ENCODE measurements at places on chromosomes 3 and 15.

DNA sequence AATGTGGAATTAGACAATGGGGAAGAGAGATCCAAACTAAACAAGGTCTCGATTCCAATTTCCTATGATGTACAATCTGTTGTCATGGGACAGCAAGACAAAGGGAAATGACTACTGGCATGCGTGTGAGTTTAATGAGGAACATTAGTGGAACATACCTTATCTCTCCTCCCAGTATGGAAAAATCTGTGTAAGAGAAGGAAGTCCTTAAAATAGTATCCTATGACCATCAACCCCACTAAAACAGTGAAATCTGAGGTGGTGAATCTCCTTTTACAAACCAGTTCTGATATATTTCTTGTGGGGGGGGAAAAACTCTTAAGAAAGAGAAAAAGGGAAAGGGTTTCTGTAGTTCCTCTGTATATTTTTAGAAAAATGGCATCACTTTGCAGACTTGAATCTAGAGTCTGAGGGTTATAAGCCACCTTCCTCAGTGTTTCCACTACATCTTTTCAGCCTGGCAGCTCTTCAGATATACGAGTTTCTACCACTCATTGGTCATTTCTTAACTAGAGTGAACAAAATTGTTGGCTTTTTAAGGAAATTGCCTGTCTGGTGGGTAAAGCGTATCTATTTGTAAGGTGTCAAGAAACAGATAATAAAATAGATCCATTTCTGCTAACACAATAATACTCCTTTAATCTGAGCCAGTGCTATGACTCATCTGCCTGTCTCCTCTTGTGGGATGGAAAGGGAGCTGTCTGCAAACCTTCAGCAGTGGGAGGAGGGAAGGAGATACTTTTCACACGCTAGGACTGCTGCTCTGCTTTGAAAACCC, 3.0 kb upstream of the TNFAIP8L3 start:
- no peak for DNase-seq

- no peak for DNase-seq
Measured at GRCh38 chr3:166481340-166481739, 644.1 kb upstream of the BCHE start.

DNA sequence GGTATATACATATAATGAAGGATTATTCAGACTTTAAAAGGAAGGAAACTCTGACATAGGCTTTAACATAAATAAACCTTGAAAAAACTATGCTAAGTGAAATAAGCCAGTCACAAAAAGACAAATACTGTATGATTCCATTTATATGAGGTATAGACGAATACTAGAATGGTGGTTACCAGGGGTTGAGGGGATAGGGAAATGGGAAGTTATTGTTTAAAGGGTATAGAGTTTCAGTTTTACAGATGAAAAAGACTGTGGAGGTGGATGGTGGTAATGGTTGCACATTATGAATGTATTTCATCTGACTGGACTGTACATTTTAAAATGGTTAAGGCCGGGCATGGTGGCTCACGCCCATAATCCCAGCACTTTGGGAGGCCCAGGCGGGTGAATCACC, 41.7 kb downstream of the FRMD5 start:
- no peak for DNase-seq

DNA sequence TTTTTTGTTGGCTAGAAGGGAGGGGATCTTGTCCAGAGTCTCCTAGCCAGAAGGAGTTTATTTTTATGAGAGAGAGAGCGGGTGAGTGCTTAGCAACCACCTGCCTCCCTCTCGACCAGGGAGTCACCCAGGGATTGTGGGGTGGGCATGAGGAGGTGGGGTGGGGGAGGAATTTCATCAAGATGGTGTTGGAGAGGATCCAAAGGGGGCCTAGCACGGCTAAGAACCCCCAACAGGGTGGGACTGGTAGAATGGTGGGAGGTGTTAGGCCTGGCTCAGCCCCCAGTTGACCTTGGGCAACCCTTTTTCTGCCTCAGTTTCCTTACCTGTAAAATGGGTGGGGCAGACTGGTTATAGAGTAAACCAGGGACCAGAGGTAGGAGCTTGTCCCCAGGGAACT, 1.8 kb downstream of the SLC6A6 start:
- DNase-seq, result no peak

- peak; percentile 1 for DNase-seq
Measured at GRCh38 chr15:48040166-48040817, 80.5 kb upstream of the SLC24A5 start.

GRCh38 chr3:141875893-141876380, 506 bp upstream of the ATP1B3 start:
- peak; percentile 74 for DNase-seq

DNA sequence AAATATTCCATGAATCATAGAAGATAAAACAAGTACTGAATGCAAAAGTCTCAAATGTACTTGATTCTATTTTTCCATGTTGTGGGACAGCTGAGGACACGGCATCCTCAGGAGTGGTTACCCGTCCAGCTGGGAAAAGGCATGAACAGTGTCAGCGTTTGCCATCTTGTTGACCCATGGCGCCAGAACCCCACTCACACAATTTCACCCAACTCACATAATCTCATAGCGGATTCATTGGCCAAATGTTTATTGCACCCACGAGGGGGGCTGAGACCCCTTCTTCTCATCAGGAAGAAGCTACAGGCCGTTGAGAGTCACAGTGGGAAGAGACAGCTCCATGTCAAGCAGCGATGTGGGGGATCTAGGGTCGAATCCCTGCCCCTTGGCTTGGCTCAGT, 72.9 kb downstream of the OCA2 start:
- DNase-seq, result no peak

DNA sequence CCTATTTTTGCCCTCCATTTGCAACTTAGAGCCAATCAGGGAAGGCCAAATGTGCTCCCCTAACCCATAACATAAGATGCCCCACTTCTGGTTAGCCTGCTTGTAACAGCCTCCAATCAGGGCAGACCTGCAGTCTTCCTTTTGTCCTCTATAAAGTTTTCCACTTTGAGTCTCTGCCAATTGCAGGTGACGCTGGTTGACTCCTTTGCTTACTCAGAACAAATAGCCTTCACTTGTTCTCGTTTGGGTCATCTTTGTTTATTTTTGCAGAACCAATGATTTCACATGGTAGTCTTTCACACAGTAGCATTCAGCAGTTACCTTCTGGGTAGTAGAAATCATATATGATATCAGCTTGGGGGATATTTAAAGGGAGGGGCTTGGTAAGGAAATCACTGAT, 225.6 kb downstream of the MINAR1 start:
- no peak for DNase-seq

DNA sequence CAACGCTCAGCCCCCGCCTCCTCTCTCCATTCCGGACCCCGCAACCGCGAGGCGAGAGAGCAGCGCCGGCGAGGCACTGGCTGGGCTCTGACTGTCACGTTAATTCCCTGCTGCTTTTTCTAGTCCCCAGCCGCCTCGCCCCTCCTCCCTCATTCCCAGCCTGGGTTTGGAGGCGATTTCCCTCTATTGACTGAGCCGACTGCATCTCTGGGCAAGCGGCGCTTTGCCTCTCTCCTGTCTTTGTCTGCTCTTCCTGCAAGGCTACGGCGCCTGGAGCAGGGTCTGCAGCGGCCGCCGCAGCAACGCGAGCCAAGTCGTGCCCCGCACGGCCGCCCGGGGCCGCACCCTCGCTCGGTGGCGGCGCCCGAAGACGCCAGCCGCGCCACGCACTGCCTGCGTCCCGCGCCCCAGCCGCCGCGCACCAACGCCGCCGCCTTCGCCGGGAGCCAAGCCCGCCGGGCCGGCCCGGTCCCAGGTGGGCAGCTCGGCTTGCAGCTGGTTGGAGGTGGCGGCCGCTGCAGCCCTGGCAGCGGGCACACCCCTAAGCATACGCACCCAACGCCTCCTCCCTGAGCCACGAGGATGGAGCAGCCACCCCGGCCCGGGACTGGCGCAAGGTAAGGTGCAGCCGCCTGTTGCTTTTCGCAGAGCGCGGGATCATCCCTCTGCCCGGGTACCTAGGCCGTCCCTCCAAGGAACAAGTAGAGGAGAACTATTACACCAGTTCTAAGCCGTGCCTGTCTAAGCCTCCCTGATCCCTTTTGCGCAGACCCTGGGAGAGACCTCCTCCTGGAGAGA, at the start of gene LRRC3B:
LRRC3B (plus strand) TSS at position 152 of the 798 bp plus-strand sequence. CDS start 86,901 bp downstream, outside the sequence.
- no peak for DNase-seq

DNA sequence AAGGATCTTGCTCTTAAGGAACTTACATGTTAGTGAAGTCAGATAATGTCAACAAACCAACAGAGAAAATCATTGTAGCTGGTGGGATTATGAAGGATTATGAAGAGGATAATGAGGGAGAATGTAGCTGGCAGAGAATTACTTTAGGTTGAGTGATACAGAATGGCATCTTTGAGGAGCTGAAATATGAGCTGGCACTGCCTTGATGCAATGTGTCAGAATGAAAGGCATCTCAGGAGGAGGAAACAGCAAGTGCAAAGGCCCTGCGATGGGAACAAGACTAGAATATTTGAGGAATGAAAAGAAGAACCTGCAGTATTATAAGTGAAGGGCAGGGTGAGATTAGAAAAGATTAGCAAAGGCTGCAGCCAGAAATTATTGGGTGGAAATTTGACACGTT, 237.2 kb upstream of the ADAMTS9 start:
- no peak for DNase-seq

- DNase-seq, result no peak
Measured at GRCh38 chr3:72496051-72496670, 352.1 kb downstream of the SHQ1 start.

GRCh38 chr15:37083610-37084009, 16.7 kb downstream of the MEIS2 start:
- no peak for DNase-seq

- peak; percentile 63 for DNase-seq
Measured at GRCh38 chr15:62344806-62345539, 179.9 kb upstream of the C2CD4B start.

- no peak for DNase-seq
Measured at GRCh38 chr3:102478160-102478559, 43.3 kb downstream of the ZPLD1 start.

GRCh38 chr3:82044930-82045705, 283.7 kb upstream of the GBE1 start:
- no peak for DNase-seq

GRCh38 chr15:54605556-54605955, 591.2 kb downstream of the RSL24D1 start:
- no peak for DNase-seq

- DNase-seq, result no peak
Measured at GRCh38 chr3:8767256-8767666, 2.2 kb downstream of the OXTR start.

DNA sequence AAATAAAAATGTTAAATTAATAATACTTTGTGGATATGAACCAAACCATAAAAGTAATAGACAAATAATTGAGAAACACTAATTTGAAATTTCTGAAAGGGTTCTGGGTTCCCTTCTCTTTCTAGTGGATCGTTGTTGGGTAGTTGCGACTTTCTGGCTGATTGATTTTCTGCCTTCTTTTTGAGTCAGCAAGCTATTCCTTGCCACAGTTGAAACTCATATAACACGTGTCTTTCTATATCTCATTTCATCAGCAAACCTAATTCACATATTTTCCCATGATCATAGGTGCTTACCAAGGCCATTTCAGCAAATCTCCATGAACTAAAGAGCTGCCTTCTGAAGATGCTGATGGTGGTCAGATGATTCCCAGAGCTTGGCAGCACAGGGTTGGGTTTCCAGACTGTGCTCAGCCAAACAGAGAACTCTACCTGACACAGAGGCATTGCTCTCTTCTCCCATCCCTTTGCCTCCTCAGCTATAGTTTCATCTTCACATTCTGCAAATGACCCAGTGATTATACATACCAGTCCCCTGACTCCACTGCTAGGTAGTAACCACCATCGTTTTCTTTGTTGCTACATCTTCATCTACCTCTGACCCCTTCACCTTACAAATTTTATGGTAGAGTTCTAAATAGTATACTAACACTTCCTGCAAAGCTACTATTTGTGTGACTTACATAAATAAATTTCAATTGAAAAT, 383.9 kb upstream of the DPH6 start:
- DNase-seq, result no peak

GRCh38 chr15:66006986-66007385, 137.7 kb downstream of the RAB11A start:
- no peak for DNase-seq

- DNase-seq, result no peak
Measured at GRCh38 chr3:21734746-21735145, 16.3 kb downstream of the ZNF385D start.

DNA sequence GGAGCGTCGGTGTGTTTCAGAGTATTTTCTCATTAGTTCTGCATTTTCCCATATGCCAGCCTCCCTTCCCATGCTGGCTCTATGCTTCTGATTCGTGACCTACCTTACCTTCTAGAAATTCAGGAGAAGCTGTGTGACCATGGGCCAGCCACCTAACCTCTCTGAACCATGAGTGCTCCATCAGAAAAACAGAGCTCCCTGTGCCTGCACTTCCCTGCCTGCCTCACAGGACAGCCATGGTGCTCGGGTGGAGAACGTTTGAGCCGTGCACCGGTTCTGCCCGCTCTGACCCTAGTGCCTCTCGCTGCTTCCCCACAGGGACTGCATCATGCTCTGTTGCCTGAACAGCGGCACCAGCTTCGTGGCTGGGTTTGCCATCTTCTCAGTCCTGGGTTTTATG, 74.5 kb upstream of the SLC6A1 start:
- no peak for DNase-seq

- DNase-seq, result no peak
Measured at GRCh38 chr3:141276398-141276797, 44.8 kb downstream of the PXYLP1 start.

- no peak for DNase-seq
Measured at GRCh38 chr3:62363275-62363674, 10.1 kb downstream of the FEZF2 start.

GRCh38 chr3:177563792-177564191, 366.5 kb upstream of the TBL1XR1 start:
- no peak for DNase-seq

- no peak for DNase-seq
Measured at GRCh38 chr3:105162448-105162847, 204.3 kb upstream of the ALCAM start.

GRCh38 chr15:55823699-55824340, 80.9 kb upstream of the PRTG start:
- no peak for DNase-seq

DNA sequence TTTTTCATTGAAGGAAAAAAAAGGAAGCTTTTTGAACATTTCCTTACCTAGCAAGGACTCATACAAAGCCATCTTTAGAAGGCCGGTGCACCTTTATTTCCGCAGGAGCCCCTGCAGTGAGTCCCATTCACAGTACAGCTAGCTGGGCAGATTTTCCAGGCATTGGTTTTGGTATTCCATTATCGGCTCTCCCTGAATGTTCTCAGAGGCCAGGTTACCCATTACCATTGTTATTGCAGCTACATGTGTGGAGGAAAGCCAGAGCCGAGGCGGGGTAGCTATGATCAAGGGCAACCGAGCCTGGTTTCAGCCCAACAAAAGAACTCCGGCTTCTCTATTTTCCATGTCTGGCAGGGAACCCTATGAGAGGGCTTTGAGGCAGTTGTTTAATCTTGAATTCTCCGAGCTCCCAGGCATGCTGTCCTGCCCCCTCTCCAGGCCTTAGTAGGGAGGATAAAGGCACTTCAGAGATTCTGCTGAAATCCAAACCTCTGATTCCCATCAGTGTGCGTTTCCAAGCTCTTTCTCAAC, 100.3 kb downstream of the LRRK1 start:
- no peak for DNase-seq

DNA sequence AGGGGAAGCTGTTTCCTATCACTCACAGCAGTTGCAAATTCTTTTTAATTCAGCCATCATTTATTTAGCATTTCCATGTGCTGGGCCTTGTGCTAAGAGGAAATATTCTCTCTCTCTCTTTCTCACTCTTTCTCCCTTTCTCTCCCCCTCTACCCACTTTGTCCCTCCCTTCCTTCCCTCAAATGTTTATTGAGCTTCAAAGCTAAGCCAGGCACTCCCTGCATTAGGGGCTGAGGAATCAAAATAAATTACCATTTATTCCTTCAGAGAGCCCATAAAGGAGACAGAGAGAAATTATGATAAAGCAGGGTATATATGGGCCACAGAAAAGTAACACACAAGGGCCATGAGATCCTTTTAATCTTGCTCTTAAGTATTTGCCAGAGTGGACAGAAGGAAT, 6.8 kb downstream of the TMPRSS7 start:
- no peak for DNase-seq

Measured in stimulated activated CD4-positive, alpha-beta T cell treated with anti-CD3 and anti-CD28 coated beads, Interleukin-1b, Interleukin-23, amount 100 ng/mL, for 48 hours (primary cell).